Vagina (tissue), 2 donors: ENCODE measurements at places on chromosomes 13 and 19.

DNA sequence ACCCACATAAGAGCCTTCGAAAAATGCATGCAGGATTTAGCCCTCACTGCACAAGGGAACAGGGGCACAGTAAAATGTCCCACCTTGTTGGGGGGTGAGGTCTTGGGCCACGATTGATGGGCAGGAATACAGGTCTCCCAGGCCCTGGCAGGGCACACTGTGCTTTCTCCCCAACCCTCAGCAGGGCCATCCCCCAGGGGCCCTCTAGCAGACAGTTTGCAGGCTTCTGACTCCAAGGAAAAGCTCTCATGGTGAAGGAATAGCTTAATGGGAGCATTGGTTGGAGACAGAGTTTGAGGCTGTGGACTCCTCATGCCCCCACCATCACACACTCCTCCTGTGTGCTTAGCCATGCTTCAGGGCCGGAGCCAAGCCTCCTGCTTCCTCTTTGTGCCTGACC is 484.6 kb downstream of the ZNF536 start:
- DNase-seq: no peak

DNA sequence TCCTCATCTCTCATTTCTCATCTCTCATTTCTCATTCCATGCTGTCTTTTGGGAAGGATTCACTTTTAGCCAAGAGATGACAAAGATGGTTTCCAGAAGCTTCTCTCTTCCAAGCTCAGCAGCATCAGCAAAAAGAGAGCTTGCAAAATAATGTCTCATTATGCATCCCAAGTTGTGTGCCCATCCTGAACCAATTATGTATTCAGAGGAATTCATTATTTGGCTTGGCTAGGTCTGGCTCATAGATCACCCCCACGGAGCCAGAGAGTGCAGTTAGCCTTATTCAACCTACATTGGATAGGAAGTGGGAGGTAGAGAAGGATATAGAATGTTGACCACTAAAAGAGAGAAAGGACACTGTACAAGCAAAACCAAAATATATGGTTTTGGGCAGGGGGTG is 5.4 kb upstream of the OLFM2 start:
- DNase-seq: no peak

- no peak for DNase-seq
Observed at GRCh38 chr19:54451997-54452396, 3.0 kb downstream of the LENG8 start.

DNA sequence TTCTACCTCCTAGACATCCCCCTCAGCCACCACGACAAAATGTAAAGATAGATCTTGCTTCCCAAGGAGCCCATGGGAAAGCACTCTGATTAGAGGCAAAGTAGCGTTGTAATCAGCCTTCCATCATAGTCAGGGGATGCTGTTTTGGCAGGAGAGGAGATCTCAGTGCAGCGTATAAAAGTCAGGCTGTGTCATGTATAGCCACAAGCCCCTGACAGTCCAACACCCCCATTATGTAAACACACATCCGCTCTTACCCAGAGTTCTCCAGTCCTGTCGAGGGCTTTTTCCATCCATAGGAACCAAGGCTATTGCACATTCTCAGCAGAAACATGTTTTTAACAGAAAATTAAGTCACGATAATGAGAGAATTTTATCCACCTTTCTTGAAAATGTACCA is 156.3 kb downstream of the CYSLTR2 start:
- no peak for DNase-seq

- no peak for DNase-seq
Observed at GRCh38 chr19:17281391-17282304, at the start of gene ANKLE1. ANKLE1 (plus strand) TSS chr19:17281901; CDS start chr19:17281921, 20 bp downstream.

DNA sequence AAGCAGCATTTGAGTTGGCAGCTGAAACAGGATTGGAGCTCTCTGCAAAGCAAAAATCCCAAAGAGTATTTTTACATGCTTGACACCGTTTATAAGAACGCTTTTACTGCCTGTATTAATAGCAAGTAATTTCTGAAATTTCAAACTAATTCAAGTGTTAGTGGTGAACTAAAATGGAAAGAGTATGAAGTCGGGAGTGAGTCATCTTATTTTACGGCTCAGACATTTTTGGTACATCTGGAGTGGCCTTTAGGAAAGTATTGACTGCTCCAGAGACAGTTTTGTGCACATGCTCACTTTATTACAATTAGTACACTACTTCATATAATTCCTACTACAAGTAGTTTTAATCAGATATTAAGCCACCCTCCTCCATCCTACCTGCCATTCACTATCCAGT is 167.4 kb downstream of the SLITRK6 start:
- no peak for DNase-seq

DNA sequence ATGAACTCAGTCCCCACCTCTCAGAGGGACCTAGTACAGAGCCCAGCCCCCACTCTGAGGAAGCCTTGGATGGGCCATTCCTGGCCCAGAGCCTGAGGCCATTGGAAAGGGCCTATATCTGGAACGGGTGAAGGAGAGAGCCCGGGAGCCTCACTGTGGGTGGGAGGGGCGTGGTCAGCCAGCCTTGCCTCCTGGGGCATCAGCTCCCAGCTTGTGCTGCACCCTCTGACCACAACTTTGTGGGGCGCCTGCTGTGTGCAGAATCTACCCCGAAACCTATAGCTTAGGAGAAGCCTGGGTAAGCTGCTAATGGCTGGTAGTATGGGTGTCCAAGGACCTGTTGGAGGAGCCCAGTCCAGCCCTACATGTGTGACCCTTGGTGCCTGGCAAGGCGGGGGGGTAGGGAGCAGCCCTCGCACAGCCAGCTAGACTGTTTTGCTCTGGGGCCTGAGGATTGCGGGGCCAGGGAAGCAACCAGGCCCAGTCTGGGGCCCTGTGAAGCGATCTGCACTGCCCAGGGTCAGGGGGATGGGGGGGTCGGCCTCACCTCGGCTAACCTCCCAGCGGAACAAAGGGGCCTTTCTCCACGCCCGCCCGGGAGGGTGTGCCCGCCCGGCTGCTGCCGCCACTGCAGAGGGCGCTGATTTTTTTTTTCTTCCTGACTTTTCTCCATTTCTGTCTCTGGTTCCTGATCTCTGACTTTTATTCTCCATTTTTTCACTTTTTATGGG is 42.3 kb downstream of the LYL1 start:
- no peak for DNase-seq

GRCh38 chr13:64529874-64530485 is 2700.2 kb downstream of the PCDH9 start:
- DNase-seq: no peak

- DNase-seq: no peak
Observed at GRCh38 chr19:41694196-41694595, 6.1 kb upstream of the CEACAM7 start.

GRCh38 chr13:63050287-63050686 is 1634.6 kb upstream of the PCDH20 start:
- DNase-seq: no peak

GRCh38 chr19:32291876-32292275 is 53.5 kb upstream of the ZNF507 start:
- DNase-seq: no peak

DNA sequence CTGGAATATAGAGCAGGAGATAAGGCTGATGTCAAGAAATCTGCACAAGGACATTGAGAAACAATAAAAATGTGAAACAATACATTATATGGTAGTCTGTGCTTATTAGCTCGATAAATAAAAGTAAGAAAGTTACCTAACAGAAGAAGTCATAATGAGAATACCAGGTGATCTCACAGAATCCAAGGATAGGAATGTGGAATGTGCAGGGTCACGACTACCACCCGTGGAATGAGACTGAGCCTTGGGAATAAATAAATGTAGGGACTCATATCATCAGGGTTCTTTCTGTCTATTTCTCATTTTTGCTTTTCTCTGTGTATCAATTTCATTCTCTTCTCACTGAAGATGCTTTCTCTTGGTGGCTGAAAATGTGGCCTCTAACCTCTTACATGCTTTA is 26.0 kb upstream of the KBTBD7 start:
- DNase-seq: no peak

DNA sequence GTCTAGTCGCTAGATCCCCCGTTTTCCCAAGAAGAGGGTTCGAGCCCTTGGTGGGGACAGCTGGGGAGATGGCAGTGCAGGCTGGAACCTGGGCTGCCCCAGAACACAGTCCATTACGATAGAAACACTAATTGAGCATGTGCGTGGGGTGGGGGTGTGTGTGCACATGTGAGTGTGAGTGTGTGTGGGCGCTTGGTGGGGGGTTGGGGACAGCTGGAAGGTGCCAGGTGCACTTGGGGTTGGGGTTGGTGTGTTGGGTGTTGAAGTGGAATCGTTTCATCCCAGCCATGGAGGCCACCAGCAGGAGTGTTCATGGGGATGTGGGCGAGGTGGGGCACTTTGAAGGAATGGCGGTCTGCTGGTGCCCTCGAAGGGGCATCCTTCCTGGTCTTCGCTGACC is 18.1 kb upstream of the NPAS1 start:
- no peak for DNase-seq

DNA sequence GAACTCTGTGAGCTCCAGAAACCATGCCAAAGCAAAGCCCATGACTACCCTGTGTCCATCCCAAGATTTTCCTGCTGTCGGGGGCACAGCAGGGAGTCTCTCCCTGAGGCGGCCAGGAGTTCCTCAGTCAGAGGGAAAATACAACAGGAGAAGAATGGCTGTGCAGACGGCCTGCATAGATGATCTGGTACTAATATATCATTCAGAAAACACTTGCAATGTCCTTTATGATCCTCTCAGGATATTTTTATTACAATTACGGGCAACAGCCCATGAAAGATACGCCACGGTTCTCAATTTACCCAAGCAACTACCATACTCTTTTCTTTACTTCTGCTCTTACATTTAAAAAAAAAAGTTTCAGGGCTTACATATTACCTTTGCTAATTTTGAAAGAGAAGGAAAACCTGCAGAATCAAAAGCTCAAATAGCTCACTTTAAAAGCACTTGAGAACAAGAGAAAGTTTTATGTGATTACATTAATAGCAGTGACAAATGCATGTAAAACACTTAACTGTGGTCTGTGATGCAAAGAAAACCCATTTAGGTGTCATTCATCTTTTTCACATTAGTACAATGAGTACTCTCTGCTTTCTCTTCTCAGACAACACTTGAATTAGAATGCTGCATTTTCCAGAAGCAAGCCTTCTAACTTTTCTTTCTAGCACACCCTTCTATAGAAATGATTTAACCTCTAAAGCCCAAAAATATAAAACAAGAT is 460.8 kb downstream of the KLF5 start:
- no peak for DNase-seq

GRCh38 chr13:76954538-76954937 is 6.2 kb downstream of the ACOD1 start:
- DNase-seq: no peak

DNA sequence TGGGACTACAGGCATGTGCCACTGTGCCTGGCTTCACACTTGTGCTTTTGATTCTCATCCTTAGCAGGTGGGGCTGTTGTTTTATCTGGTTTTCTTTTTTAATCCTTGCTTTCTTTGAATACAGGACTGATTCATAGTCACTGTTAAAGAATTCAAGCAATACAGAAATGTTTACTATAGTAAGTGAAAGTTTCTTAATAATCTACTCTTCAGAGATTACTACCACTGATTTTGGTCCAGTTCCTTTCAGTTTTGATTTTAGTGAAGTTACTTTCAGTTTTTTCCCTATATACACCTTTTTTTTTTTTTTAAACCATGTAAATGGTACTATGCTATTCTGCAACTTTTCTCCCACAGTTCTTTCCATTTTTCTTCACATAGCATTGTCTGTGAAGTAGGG is 53.6 kb downstream of the GATAD2A start:
- DNase-seq: no peak

DNA sequence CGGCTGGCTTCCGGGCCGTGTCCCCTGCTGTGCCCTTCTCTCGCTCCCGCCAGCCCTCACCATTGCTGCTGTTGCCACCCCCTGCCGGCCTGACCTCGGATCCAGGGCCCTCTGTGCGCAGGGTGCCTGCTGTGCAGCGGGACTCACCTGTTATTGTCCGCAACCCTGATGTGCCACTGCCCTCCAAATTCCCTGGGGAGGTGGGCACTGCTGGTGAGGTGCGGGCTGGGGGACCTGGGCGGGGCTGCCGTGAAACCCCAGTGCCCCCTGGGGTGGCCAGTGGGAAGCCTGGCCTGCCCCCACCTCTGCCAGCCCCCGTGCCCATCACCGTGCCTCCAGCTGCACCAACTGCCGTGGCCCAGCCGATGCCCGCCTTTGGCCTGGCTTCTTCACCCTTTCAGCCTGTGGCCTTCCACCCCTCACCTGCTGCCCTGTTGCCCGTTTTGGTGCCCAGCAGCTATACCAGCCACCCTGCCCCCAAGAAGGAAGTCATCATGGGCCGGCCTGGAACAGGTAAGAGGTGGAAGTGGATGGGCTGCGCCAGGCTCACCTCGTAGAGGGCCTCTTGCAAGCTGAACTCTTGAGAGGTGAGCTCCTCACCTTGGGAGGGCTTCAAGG is 5.1 kb downstream of the CIC start:
- no peak for DNase-seq

DNA sequence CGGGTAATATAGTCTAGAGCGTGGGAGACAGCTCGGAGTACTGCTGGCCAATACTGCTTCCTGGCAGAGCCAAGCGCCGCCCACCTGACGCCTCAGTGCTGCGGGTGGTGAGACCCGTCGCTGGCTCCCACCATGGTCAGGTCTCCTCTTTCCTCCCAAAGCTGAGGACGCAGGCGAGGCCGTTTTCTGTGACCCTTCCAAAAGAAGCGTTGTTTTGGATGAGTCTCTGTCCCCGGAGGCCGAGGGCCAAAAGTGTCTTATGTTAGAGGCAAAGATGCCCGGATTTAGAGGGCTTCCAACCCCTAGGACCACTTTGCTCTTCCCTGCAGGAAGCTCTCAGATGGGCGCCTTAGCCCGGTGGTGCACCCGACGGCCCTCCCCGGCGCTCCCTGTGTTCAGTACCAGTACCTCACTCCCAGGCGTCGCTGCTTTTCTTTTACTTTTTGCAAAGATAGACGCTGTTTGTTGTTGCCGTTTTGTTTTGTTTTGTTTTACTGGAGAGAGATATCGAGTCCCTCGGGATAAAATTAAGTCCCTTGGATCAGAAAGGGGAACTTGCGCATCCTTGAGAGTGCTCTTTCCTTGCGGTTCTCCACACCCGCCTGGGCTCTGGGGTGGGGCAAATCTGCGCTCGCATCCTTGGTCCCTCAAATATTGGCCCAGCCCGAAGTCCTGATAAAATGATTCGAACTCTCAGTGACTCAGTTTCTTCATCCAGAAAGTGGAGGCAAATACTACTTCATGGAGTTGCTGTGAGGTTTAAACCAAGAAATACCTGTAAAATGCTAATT is 7.0 kb downstream of the PDX1 start:
- no peak for DNase-seq

DNA sequence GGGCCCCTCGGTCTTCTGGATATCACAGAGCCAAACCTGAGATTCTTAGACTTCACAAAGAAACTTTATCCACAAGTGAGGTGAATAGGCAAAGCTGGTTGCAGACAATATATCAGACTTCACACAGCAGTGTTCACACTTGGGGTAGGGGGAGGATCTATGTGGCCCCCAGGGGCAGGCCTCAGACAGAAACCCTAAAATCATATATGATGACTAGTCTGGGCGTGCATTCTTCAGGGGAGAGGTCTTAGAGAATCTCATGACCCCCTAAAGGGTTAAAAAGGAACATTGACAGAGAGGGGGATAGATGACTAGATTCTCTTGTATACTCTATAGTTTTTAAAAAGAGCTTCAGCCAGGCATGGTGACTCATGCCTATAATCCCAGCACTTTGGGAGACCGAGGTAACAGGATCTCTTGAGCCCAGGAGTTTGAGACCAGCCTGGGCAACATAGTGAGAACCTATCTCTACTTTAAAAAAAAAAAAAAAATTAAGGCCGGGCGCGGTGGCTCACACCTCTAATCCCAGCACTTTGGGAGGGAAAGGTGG is 2.8 kb downstream of the TYROBP start:
- no peak for DNase-seq
